Activated CD4-positive, alpha-beta memory T cell treated with anti-CD3 and anti-CD28 coated beads, Interleukin-2, amount 10 ng/mL, durations not matched to agents 7 days and 5 days (primary cell): ENCODE measurements at places on chromosomes 5 and 9. TPM values are rescaled to one million over a fixed set of nuclear protein-coding genes. Genes with fewer than 3 reads are reported as not detected.

Gene GPR21
- total RNA-seq: 0.58 TPM

Gene PRSS3
- not detected for total RNA-seq

Gene NMUR2
- total RNA-seq: not detected

Gene CDX1
- not detected for total RNA-seq

Gene HTR4
- total RNA-seq: not detected

Gene INSL6
- total RNA-seq: not detected

Gene ADRB2
- total RNA-seq: 6.9 TPM

Gene CDKN2B
- 2.5 TPM for total RNA-seq

Gene WDR38
- not detected for total RNA-seq

Gene MUSK
- total RNA-seq: not detected

- DNase-seq: no peak
These were observed 37.0 kb upstream of the PIK3R1 start for GRCh38 chr5:68178579-68178978.

- DNase-seq: no peak
These were observed 292.0 kb upstream of the SMC2 start for GRCh38 chr9:103802068-103802467.

DNA sequence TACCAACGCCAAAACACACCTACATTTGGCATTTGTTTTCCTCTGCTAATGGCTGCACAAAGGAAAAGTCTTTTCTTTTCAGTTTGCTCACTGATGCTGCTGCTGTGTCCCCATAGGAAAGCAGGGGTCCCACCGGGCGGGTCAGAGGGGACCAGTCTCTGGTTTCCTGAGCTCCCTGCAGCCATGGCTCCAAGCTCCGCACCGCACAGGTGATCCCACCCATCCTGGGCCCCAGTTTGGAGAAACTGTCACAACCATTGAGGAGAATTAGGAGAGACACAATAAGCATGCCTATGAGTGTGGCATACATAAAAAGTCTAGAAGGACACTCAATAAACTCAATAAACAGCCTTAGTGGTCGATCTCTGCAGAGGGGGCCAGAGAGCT lies 19.9 kb downstream of the MED10 start:
- DNase-seq: no peak

DNA sequence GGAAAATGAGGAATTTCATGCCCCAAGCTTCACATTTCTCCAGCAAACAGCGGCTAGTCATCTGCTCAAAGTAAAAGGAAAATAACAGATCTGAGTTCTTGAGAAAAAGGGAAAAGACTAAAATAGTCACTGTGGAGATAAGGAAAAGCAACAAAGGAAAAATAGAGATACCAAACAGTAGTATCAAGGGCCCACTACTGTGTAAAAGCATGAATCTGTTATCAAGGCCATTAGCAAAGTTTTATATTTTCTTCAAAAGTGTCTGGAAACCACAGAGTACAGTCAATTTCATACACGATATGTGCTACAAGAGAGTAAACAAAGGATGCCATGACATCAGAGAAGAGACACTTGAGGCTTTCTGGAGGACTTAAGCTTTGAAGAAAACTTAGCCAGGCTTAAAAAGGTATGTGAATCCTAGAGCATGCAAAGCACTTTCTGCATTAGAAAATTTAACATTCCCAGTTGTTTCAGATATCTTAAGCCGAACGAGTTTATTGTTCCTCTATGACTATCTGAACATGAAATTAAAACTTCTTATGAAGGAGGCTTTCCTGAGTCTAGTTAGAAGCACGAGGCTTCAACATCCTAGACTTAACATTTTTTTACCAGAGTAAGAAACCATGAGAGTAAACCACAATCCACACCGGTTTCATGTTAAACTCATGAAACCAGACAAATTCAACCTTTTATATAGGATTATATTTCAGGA lies 1.2 kb downstream of the TTC33 start:
- no peak for DNase-seq

- DNase-seq: no peak
These were observed 1007.1 kb upstream of the WWC1 start for GRCh38 chr5:167284222-167284890.

GRCh38 chr9:2087500-2088313 lies 72.6 kb downstream of the SMARCA2 start:
- DNase-seq: no peak

GRCh38 chr5:96884995-96885394 lies 8.7 kb downstream of the ERAP2 start:
- DNase-seq: no peak

- DNase-seq: no peak
These were observed 36.4 kb downstream of the ADAMTS12 start for GRCh38 chr5:33855396-33855795.

DNA sequence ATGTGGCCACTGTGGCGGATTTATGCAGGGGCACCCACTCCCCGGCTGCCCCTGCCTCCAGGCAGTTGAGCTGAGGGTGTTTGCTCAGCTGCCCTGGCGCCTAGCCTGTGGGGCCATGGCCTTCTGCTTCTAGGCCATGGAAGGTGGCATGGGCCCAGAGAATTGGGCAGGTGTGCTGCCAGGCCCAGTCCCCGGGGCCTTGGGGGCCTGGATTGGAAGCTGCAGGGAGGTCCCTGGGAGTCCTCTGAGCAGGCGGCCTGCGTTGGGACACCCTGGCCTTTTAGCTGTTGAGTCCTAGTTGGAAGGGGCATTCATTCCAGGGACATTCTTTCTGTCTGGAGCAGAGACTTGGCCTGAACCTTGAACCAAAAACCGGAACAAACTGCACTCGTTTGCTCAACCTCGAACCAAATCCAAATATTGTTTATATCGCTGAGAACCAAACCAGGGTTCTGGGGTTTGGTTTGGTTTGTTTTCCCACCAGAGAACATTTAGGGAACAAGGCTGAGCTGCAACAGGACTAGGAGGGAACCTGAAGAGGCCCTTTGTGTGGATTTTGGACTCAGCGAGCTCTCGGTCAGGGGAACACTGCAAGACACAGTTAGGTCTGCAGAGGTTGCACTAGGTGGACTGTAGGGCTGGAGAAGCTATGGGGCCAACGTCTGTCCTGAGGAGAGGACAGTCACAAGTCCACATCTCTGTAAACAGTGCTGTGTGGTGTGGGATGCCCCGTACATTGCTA lies 116.8 kb downstream of the BOD1 start:
- DNase-seq: no peak

- no peak for DNase-seq
These were observed 61.1 kb downstream of the EGFLAM start for GRCh38 chr5:38319491-38319890.

DNA sequence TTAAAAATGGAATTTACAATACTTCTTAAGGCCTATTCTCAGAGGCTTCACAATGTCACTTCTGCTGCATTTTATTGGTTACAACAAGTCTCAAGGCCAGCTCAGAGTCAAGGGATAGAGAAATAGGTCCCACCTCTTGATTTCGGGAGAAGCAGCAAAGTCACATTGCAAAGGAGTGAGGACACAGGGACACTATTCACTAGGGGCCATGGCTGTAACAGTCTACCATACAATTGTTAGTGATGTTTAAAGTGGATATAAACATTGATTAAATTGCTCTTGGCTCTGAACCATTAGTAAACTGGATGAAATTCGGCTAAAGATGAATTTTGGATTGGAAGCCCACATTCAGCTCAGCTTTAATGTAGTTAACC lies 21.7 kb upstream of the CMBL start:
- no peak for DNase-seq

- no peak for DNase-seq
These were observed 27.7 kb downstream of the FUBP3 start for GRCh38 chr9:130606887-130607600.

DNA sequence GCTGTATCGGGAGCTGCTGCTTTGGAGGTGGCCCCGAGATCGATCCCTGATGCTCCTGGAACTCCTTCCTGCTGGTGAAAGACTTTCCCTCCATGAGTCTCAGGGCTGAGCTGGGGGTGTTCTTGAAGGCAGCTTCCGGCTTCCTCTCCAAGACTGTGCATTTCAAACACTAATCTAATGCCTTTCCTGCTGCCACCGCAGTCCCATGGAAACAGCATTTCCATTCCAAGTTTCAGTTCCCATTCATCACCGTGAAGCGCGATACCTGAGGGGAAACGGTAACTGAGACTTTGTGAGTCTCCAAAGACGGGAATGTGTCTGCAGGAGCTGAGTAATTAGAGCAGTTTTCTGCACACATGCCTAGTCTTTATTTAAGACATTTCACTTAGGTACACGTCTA lies 230.1 kb downstream of the PAX5 start:
- DNase-seq: no peak

- no peak for DNase-seq
These were observed 94.4 kb downstream of the USP20 start for GRCh38 chr9:129929496-129930125.

GRCh38 chr5:167923396-167923795 lies 368.0 kb upstream of the WWC1 start:
- no peak for DNase-seq

DNA sequence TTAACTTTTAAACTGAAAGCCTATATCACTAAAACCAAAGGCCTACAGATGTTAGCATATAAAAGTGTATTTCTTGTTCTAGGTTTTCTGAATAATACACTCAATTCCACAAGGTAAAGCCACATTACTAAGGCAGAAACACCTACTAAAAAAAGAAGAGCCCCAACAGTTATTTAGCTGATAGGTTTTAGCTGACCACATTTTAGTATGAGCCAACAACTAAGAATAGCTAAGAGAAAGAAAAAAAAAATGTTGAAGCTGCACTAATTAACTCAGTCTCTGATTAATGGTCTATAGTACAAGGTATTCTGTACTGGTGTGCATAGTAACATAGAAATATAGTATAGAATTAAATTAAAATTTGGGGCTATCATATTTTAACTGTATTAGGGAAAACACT lies 23.5 kb downstream of the ZFR start:
- no peak for DNase-seq

- DNase-seq: no peak
These were observed 61.4 kb upstream of the CKMT2 start for GRCh38 chr5:81171769-81172168.

GRCh38 chr9:112203536-112203935 lies 28.4 kb upstream of the SUSD1 start:
- no peak for DNase-seq

DNA sequence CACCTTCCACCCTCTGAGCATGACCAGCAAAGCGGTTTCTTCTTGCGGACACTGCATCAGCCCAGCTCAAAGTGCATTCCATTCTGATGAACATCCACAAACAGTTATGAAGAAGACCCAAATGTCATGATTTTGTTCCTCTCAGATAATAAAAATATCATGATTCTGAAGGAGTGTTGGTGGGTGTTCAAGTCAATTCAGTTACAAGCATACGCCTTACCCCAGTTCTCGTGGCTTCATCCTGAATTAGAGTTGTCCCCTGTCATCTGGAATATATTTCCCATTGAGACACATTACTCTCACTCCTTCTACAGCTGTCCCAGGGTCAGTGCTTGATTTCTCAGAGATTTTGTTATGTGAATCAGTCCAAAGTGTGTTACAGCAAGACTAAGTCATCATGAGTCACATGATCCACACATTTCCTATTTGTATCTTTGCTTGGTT lies 325.4 kb downstream of the RFX3 start:
- DNase-seq: no peak

DNA sequence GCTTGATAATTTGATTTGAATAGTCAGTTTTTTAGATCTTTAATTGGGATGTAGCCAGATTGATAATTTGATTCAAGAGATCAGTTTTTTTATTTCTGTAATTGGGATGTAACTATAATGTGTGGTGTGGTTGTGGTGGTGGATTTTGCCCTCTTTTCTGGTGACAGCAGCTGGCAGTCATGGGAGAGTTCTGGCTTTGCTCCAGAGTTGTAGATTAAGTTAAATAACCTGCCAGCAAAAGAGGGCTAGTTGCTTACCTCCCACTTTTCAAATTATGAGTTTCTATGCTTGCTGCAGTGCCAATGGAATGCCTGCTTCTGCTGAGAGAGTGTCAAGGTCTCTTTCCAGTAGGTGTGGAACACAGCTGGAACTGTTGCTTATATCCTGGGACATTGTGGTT lies 315.1 kb downstream of the CCDC171 start:
- DNase-seq: no peak

DNA sequence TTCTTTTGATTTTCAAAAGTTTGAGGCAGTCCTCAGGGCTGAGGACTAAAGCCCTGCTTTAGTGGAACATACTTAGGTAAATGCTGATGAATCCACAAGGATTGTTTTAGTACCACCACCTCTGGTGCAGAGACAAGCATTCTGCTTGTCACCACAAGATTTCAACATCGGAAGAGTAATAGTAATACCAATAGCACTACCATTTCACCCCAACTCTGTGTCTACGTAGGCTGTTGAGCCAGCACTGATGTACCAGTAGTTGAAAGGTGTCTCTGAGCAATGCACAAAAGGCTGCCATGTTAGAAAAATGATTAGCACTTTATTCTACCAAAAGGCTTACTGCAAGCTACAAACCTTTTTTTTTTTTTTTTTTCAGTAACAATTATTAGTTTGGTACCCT lies 213.2 kb upstream of the SLC24A2 start:
- DNase-seq: no peak

- DNase-seq: peak; percentile 9
These were observed 51.4 kb upstream of the OLFM1 start for GRCh38 chr9:135035781-135036760.

GRCh38 chr9:22682961-22683699 lies 236.5 kb downstream of the DMRTA1 start:
- no peak for DNase-seq

DNA sequence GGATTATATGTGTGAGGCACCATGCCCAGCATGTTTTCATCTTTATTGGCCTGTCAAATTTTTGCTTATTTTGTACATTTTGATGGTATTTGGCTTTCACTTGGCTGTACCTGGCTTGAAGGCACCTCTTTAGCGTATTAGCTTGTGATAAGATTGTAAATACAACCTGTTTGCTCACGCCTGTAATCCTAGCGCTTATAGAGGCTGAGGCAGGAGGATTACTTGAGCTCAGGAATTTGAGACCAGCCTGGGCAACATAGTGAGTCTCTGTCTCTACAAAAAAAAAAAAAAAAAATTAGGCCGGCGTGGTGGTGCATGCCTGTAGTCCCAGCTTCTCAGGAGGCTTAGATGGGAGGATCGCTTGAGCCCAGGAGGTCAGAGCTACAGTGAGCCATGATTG lies 11.3 kb downstream of the SEC24A start:
- DNase-seq: no peak

DNA sequence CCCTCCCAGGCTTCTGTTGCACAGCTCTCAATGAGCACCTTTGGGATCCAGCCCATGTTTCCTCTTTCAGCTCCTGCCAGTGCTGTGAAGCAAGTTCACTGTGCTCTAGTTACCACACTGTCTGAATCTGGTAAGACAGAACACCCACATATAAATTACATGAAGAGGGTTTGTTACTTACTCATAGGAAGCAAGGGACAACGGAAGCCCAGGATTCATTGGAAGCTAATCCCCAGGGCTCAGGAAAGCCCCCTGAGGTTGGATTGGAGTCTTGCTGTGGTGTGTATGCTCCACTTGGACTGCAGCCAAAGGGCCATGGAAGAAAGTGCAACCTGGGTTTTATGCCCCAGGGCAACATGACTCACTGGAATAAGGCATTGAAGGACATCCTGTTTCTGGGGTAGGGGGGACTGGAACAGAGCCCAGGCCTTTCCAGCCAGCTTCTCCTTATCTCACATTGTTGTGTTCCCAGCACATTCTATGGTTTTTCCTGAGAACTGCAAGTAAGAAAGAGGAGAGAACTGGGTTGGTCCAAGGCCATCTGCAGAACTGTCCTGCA lies 15.6 kb upstream of the CLK4 start:
- no peak for DNase-seq
